ENCODE measurements at places on chromosomes 11 and 22.

DNA sequence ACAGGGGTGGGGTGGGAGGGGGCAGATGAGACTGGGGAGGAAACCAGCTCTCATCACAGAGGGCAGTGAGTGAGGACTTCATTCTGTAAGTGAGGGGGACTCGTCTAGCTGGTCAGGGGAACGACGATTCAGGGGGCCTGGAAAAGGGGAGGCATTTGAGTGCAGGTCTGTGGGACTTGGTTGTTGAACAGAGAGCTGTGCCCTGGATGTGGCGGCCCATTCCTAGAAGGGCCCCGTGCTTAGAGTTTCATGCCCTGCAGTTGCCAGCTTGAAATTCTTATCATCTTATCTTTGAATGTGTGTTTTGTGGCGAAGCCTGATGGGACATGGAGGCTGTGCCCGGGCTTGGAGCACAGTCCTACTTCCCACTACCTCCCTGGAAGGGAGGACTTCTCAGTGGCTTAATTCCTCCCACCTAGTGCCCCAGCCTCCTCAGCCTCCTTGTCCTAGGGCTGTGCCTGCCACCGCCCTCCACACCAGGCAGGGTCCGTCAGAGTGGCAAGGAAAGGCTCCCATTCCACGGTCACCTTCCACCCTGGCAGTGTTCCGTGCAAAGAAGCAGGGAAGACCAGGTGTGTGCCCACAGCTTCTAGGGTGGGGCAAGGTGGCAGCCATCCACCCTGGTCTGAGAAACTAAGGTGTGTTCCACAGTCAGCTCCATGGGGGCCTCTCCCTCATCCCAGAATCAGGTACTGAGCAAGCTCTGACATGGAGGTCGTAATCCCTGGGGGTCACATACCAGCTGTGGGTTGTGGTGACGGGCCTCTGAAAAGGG, 59.7 kb upstream of the LMO1 start:
- DNase-seq: no peak

DNA sequence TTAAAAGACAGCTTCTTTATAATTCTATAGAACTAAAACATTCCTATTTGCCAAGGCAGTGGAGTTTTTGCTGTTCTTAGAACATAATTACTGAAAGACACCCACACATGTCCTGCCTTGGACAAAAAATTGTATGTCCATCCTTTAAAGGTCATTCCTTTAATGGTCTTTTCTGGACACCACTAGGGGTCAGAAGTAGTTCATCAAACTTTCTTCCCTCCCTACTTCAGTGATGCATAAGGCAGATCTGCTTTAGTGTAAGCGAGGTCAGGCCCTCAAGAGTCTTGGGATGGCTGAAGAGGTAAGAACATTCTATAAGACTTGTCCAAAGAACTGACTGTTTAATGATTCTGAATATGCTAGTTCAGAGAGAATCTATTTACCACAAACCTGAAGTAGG, 4.3 kb upstream of the OR51V1 start:
- no peak for DNase-seq

GRCh38 chr11:68418648-68419047, 41.9 kb upstream of the PPP6R3 start:
- no peak for DNase-seq

DNA sequence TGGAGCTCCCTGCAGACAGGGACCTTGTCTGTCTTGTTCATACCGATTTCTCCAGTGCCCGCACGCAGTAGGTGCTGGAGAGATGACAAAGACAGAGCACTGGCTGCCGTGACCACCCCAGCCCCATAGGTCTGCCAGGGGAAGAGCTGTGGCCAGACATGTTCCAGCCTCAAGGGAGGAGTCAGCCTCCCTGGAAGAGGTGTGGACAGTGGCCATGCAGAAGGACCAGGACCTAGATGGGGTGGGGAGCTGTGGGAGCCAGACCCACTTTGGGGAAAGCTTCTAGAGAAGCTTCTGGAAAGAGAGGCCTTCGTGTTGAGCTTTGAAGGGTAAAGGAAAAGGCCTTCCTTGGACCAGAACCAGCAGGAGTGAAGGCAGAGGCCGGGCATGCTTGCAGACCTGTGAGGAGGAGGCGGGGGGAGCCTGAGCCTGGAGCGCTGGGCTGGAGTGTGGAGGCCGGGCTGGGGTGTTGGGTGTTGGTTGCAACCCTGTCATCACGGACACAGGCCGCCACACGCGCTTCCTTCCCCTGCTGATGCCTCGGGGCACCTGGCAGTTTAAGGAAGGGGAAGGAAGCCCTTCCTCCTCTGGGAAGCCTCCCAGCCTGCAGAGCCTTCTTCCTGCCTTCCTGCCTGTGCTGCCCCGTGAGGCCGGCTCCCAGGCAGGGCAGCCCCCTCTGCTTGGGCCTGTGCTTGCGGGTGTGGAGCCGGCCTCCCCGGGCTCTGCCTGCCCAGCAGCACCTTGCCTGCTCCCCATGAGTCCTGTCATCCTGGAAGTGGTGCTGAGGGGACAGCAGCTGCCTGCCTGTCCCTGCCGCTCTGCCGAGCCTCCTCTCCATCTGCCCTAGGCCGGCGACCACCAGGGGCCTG, 12.3 kb downstream of the RELT start:
- DNase-seq: no peak

GRCh38 chr22:30943368-30943767, 25.2 kb downstream of the MORC2 start:
- DNase-seq: no peak

GRCh38 chr22:20765938-20766337, 8.0 kb upstream of the SERPIND1 start:
- no peak for DNase-seq

GRCh38 chr11:113397212-113397611, 9.6 kb downstream of the ANKK1 start:
- DNase-seq: no peak

DNA sequence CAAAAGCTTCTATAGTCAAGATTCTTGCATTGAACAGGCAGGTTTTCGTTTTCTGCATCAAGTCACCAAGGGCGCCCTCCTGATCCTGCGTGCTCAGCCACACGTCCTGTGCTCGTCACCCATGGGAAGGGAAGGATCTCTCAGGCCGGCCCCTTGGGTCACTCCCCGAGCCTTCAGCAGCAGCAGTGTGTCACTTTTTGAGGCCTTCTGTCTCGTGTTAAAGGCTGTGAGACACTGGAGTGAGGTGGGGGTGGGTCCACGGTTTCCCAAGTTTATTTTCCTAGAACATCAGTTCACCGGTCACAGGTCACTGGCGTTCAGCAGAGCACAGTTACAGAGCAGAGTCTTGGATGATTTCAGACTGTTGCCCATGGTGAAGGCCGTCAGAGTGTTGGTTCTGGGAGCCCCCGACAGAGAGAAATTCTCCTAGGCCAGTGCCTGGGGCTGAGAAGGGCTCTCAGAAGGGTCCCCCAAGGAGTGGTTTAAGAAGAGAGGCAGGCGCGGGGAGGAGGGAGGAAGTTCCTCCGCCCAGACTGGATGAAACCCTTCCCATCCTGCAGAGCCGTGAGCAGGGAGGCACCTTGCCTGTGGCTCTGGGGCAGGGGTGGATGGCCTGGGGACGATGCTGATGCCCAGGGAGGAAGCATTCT, 13.5 kb upstream of the ADORA2A start:
- no peak for DNase-seq

DNA sequence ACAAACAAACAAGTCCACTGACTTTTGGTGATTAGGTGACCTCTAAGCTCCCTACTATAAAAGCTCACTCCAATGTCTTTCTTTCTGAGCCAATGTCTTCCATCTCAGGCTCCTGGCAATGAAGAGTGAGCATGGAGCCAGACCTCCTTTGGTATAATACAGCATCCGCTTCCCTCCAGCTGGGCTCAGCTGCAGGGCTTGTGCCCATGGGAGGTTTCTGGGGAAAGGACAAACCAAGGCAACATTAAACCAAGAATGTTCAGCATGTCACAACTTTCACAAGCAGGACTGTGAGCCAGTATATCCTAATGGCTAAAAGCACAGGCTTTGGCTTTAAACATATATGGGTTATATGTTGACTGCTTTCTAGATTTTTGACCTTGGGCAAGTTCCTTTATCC, 58.8 kb downstream of the EHF start:
- no peak for DNase-seq

DNA sequence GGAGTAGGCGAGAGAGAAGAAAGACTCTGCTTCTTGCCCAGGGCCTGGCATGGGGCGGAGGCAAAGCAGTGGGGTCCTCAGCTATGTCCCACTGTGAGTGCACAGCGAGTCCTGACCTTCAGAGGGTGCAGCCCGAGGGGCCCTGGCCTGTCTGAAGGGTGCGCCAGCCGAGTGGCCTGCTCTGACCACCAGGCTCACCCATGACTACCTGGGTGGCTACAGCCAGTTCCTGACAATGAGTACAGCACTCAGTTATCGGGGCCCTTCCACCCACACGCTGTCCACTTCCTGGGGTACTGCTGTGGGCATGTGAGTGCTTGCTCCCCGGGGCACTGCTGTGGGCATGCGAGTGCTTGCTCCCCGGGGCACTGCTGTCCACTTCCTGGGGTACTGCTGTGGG, 74.1 kb upstream of the B3GAT1 start:
- DNase-seq: no peak

DNA sequence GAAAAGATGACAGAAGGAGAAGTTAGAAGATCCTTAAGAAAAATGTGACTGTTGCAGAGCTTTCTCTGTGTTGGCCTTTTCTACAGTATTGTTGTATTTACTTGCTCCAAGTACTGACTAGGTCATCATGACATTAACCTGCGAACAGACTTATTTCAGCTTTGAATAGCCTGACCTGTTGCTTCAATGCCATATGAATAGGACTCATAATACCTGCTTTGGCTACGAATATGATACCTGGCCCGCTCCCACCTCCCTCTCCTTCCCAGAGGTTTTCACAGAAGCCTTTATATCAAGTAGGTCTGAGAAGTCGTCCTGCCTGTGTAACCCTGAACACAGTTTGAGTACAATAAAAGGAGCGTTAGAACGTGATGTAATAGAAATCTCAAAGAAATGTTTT, 169.6 kb upstream of the PGR start:
- DNase-seq: no peak

GRCh38 chr11:45017329-45017728, 66.6 kb upstream of the TP53I11 start:
- no peak for DNase-seq

GRCh38 chr11:7890417-7891172, 40.5 kb downstream of the OR10A6 start:
- DNase-seq: no peak

DNA sequence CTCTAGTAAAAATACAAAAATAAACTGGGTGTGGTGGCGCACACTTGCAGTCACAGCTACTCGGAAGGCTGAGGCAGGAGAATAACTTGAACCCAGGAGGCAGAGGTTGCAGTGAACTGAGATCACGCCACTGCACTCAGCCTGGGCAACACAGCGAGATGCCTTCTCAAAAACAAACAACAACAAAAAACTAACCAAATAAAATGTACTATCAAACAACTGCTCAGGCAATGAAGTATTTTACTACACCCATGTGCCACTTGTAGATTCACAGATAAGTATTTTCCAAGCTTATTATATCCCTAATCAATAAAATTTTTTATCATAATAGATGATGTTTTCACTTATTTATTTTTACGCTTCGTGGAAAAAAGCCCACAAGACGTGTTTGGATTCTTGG, 924 bp downstream of the C11orf65 start:
- DNase-seq: no peak

GRCh38 chr22:20191000-20191515, 40.2 kb upstream of the CCDC188 start:
- no peak for DNase-seq

DNA sequence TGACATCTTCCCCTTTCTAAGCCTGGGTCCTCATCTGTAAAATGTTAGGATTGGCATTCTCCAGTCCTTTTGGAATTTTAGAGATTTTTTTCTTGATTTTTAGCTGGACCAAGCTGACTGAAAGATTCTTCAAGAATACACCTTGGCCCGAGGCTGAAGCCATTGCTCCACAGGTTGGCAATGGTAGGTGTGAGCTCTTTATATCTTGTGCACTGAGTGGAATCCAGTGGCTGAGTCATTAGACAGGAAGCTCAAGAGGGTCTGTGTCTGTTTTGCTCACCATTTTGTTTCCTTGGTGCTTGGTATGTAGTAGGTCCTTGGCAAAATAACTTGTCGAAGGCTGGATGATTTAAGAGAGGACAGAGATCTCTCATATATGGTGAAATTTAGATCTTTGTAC, 6.2 kb downstream of the EIF3L start:
- DNase-seq: no peak

- no peak for DNase-seq
These were observed 30.4 kb downstream of the INSC start for GRCh38 chr11:15145151-15145550.

- no peak for DNase-seq
These were observed 7.5 kb upstream of the OR8G1 start for GRCh38 chr11:124233376-124233775.

- no peak for DNase-seq
These were observed 6.4 kb upstream of the ME3 start for GRCh38 chr11:86678823-86679222.

- no peak for DNase-seq
These were observed 70.8 kb upstream of the PITPNB start for GRCh38 chr22:27989758-27990450.

DNA sequence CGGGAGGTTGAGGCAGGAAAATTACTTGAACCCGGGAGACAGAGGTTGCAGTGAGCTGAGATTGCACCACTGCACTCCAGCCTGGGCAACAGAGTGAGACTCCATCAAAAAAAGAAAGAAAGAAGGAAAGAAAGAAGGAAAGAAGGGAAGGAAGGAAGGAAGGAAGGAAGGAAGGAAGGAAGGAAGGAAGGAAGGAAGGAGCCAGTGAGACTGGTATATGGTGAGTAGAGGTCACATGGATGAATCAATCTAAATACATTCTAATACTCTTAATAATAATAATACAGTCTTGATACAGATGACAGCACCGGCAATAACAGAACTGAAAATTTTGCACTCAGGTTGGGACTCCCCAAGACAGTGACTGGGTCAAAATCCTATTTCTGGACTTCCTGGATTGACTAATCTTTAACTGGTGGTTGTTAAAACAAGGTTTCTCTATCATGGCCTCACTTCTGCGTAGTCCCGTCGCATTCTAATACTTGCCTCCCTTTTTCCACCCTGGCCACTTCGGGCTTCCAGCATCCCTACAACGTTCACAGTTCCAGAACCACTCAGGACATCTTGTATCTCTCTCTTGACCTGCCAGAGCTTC, 53.5 kb upstream of the EIF3M start:
- DNase-seq: no peak

Data from GM12892 (cell line).